ENCODE measurements at places on chromosomes 3 and 15.

DNA sequence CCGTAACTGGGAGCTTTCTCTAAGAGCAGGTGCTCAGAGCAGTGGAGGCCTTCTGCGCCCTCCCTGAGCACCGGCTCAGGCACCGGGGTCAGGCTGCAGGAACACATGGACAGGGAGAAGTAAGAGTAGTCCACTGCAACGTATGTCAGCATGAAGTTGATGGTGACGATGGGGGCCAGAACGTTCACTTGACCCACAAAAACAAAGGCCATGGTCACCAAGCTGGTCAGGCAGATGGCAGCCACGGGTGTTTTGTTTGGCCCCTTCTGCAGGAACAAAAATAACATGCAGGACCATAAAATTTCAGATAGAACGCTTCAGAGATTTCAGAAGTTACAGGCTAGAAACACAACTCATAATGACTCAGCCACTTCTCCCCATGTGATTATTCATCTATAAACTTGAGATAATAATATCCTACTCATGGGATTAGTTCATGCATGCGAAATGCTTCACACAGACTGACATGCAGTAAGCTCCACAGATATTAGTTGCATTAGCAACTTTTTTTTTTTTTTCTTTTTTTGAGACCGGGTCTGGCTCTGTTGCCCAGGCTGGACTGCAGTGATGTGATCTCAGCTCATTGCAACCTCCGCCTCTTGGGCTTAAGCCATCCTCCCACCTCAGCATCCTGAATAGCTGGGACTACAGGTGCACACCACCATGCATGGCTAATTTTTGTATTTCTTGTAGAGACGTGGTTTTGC lies 52.2 kb upstream of the HEG1 start:
- no peak for DNase-seq

- no peak for DNase-seq
Measured at GRCh38 chr3:66304293-66304692, 83.5 kb downstream of the SLC25A26 start.

DNA sequence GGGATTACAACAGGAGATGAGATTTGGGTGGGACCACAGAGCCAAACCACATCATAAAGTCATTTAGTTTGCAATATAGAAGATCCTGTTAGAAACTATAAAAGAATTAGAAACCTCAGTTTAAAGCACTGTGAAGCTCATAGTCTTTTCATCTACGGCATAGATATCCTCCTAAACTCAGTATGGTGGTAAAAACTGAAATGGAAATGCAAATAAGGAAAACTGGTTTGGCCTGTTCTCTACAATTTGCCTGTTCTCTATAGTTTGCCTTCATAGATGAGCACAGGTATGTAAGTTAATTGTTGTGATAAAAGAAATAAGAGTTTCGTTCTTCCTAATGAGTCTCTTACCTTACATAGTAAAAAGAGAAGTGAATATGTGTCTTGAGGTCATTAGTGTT lies 331.6 kb upstream of the ARL6 start:
- DNase-seq, result no peak

- no peak for DNase-seq
Measured at GRCh38 chr3:152100491-152101132, 168.1 kb upstream of the MBNL1 start.

DNA sequence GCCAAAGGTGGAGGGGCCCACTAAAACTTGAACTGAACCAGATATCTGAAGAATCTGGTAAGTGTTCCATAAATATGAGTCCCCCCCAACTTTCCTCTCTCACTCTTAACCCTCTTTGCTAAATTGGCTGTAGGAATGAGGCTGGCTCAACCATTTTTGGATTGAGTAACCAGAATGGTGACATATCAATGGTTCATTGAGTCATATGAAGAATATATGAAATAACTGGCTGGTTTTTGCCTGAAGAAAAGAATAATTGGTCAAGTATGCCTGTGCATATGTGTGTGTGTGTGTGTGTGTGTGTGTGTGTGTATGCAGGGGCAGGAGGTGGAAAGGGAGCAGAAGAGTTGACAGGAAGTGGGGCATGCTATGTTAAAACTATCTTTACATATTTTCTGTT lies 472.9 kb upstream of the THBS1 start:
- no peak for DNase-seq

- no peak for DNase-seq
Measured at GRCh38 chr3:54863366-54863765, 64.5 kb downstream of the LRTM1 start.

GRCh38 chr3:144677103-144677502 lies 705.5 kb downstream of the DIPK2A start:
- no peak for DNase-seq

- no peak for DNase-seq
Measured at GRCh38 chr15:45088801-45089711, 24.9 kb downstream of the DUOX2 start.

GRCh38 chr3:49470714-49471420 lies 800 bp downstream of the DAG1 start:
- no peak for DNase-seq
